ENCODE measurements at places on chromosomes 3 and 15.

- no peak for DNase-seq
Observed at GRCh38 chr3:168414149-168414548, 318.4 kb upstream of the GOLIM4 start.

GRCh38 chr15:85742186-85742821, 52.4 kb downstream of the KLHL25 start:
- no peak for DNase-seq

DNA sequence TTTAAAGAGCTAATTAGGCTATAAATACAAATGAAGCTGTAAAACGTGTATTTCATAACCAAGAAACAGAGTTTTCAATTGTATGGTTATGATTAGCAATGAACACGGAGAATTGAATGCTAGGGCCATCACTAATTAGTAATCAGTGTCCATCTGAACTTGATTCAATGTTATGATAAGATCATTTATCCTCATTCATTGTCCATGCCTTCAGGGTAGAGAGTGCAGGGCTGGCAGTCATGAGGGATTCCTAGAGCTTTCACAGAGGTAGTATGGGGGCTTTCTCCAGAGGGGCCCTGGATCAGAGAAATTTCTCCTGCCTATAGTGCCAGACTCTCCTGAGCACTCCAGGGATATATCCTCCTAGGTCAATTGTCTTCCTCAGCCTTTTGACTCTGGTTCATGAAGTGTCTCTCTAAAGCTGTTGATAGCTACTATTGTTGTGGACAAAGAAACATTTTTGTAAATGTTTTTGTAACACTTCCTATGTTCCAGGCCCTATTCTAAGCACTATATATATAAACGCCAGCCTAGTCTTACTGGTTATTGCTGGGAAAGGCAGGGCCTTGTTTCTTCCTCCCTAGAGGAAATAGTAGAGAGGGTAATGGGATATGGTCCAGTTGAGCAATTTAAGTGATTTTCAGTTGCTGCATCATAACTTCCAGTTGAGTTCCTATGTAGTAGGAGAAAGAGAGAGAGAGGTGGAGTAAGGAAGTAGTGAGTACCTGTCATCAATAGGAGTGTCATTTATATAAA, 249.0 kb downstream of the NFKBIZ start:
- DNase-seq = no peak

- DNase-seq = peak; percentile 75
Observed at GRCh38 chr3:57100046-57100695, 39.7 kb downstream of the SPATA12 start.

DNA sequence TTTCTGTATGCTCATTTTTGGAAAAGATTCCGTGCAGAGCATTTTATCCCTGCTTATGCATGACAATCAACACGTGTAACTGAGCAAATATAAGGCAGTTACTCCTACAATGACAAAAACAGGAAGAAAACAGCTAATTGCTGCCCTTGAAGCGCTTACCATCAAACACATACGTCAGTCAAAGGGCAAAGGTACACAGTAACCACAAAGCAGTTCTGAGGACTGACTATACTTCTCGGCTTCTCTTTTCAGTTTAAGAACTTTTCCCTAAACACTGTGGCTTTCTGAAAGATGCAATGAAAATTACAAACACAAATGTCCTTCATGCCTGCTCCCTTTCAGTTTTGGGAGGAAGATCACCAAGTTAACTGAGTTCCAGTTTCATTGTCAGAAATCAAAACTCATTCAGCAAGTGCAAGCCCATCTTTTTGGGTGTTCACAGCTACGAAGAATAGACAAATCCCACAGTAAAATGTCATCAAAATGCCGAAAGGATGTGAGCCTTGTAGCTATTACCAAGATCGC, 602.8 kb downstream of the FOXP1 start:
- DNase-seq = peak; percentile 26

- DNase-seq = no peak
Observed at GRCh38 chr3:174755833-174756829, 103.0 kb upstream of the NAALADL2 start.

GRCh38 chr15:38549222-38549621, 15.4 kb downstream of the RASGRP1 start:
- no peak for DNase-seq

GRCh38 chr3:38555926-38556325, 59.8 kb downstream of the EXOG start:
- no peak for DNase-seq

DNA sequence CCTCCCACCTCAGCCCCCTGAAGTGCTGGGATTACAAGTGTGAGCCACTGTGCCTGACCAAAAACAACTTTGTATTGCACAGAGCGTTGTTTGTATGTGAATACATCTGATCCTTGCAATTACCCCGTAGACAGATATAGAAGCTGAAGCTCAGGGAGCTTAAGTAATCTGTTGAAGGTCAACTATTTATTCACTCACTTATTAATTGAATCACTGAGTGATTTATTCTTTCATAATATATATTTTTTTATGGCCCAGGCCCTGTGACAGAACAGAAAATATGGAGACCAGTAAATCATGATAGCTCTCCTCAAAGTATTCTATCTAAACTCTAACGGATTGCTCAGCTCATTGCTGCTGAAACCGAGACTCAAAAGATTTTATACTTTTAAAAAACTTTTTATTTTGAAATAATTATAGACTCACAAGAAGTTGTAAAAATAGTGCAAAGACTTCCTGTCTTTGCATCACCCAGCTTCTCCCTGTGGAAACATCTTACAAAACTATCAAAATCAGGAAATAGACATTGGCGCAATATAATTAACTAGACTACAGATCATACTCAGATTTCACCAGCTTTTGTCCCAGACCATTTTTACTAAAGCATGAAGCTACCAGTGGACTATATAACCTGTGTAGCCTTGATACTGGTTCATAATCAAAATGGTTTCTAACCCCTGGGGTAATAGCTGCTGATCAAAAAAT, 466.1 kb downstream of the PDCD6IP start:
- DNase-seq = no peak

DNA sequence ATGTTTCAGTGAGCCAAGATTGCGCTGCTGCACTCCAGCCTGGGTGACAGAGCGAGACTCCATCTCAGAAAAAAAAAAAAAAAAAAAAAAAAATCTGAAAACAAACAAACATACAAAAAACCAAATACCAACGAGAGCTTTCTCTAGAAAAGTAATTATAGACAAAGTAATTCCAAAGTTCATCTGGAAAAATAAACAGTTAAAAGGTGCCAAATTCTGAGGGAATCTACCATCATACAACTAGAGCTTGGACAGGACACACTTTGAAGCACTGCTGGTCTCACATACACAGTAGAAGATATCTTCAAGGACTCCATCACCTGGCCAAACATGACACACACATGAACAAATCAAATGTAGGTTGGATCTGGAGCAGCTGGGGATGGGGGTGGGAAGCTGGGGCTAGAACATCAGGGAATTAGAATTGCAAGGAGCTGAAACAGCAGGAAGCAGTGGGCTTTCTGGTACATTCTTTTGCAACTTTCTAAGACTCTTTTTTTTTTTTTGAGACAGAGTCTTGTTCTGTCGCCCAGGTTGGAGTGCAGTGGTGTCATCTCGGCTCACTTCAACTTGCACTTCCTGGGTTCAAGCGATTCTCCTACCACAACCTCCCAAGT, 41.1 kb upstream of the CTSH start:
- DNase-seq = no peak

GRCh38 chr3:195145579-195145978, 125.4 kb downstream of the XXYLT1 start:
- no peak for DNase-seq

DNA sequence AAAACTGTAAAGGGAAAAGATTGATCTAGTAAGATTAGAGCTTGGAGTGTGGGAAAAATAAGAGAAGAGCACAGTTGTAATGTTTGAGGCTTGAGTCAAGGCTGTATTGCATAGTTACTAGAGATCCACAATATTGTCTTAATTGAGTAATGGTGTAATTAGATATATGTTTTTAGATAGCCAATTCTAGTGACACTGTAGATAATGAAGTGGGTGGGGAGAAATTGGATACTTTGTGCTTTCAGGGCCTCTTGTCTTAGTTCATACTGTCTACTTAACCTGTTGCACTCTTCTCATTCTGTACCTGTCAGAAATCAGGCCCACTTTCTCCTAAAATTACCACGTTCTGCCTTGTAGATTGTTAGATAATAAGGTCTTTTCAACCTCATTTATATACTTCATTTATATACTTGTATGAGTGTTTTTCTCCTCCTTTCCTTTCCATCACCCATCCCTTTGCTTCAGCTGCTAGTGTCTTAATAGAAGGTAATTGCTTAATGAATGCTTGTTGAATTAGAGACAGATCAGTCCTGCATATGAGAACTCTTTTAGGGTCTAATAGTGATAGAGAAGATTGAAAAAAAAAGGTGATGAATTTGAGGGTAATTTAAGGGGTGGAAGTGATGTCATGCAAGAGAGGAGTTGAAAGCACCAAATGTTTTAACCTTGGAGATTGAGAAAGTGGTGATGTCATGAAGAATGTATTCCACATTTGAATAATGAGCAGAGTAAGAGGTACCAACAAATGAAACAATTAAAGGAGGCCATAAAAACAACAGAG, 32.0 kb downstream of the PIK3CA start:
- peak; percentile 23 for DNase-seq

DNA sequence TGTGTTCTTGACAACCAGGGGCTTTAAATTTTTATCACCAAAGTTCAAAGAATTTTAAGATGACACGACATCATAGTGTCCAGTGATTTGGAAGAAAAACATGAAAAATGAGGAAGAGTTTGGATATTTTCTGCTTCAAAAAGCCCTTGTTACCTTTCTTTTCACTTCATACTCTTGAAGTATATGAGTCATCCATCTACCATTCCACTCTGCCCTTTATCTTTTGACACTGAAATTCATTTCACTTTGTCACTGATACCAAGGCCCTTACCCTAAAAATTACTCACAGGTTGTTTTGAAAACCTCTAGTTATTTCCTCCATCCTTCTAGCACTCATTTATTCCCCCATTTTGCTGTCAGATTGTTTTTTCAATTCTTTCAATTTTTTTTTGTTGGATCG, 42.7 kb downstream of the OR5H15 start:
- no peak for DNase-seq

DNA sequence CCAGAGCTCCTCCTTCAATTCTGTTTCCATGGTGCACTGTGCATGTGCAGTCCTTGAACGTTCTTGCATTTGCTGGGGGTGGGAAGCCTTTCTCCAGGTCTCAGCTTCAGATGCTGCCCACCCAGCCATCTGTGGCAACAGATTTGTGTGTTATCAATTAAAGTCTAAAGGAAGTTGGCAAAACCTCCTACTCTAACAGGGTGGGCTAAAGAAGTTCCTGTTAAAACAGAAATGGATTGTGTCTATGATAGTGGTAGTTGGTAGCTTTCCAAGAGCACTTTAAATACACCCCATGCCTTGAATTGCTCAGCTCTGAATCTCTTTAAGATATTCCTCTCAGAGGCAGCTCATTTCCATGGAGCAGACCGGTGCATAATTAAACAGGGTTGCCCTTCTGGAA, 488.0 kb upstream of the SUCLG2 start:
- DNase-seq = no peak

DNA sequence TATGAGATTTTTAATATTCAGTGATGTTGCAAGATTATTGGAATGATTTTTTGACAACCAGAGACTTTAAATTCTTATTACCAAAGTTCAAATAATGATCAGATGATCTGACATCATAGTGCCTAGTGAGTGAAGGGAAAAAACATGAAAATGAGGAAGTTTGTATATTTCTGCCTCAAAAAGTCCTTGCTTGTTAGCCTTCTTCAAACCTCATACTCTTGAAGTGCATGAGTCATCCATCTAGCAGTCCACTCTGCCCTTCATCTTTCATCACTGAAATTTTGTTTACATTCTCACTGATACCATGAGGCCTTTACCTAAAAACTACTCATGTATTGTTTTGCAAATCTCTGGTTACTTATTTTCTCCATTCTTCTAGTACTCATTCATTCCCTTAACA, 23.9 kb upstream of the OR5H6 start:
- no peak for DNase-seq

DNA sequence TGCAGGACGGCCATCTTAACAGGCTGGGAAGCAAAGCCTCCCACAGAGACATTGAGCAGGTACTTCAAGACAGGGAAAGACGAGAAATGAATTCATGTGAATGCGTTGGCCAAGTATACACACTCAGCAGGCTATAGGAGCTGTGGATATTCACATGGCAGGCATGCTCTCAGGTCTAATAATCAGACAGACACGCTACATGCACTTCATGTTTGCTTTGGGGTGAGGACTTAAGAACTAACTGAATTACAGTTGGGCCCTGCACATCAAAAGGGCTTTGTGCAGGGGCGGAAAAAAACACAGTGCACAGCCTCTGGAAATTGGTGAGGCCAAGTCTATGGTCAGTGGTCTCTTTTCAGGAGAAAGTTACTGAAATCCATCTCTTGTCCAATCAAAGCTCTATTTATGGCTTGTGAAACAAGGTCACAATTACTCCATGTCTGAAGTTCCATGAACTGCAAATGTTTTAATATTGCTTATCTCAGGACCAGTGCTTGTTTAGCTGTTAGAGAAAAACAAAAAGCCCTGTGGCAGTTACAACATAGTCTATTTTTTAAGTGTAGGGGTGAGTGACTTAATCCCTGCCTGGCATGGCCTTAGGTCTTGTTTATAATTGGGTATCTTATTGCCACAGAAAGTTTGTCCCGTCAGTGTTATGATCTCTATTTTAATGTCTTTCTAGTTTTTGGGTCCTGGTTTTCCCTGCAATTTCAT, 100.6 kb upstream of the GOLGA6L6 start:
- DNase-seq = no peak

DNA sequence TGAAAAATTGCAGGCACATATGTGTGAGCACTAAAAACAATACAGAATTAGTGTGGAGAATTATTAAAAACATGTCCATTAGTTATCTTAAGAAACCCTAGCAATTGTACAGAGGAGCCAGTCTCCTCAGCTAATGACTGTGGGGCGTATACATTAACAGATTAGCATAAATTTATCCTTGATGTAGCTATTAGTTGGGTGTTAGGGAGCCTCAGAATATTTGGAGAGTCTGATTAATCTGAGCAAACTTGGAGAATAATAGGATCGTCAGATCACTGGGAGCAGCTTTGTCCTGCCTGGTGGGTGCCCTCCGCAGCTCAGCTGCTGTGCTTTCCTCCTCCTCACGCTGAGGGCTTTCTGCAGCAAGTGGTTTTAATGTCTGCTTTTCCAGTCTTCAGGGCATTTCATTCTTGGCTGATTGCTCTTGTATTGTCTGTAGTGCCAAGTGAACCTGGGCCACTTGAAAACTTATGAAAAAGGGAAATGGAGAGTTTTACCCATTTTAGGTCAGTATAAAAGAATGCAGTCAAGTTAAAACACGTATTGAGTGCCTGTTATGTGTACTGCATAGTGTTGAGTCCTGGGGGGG, 417.4 kb upstream of the SEMA6D start:
- no peak for DNase-seq

- DNase-seq = no peak
Observed at GRCh38 chr3:197508924-197509775, 46.6 kb downstream of the BDH1 start.

Measured in activated CD4-positive, alpha-beta T cell treated with anti-CD3 and anti-CD28 coated beads, Interleukin-2, amount 50 U/mL, for 16 hours (primary cell).